ENCODE measurements at places on chromosomes 11 and 22.

DNA sequence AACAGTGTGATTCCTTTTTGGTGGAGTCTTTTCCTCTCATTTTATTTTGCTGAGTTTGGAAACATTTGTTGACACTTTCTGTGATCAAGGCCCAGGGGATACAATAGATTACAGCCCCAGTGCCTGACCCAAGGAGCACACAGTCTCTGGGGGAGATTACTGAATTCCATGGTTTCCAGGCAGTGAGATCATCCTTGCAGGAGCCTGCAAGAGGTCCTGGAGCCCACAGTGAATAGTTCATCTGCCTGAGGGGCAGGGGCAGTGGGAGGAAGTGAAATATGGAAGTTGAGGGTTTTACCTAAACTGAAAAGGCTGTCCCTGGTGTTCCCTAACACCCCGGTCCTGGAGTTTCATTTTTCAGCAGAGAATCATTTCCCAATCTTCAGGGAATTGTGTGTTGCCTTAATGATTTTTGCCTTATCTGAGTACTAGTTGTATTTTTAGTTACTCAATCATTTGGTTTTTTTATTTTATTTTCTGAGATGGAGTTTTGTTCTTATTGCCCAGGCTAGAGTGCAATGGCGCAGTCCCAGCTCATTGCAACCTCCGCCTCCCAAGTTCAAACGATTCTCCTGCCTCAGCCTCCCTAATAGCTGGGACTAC, 7.7 kb downstream of the CCS start:
- DNase-seq = no peak

GRCh38 chr11:75311858-75312288, 39.6 kb downstream of the ARRB1 start:
- DNase-seq = peak; percentile 24

DNA sequence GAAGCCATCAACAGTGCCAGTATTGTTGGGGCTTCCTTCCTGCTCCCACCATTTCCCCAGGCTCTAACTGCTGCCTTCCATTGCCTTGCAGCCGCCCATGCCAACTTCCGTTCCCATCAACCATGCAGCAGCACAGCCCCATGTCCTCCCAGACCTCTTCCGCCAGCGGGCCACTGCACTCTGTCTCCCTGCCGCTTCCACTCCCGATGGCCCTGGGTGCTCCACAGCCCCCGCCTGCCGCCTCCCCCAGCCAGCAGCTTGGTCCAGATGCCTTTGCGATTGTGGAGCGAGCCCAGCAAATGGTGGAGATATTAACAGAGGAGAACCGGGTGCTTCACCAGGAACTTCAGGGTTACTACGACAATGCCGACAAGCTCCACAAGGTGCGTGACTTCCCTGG, 53.3 kb downstream of the AMOTL1 start:
- no peak for DNase-seq

DNA sequence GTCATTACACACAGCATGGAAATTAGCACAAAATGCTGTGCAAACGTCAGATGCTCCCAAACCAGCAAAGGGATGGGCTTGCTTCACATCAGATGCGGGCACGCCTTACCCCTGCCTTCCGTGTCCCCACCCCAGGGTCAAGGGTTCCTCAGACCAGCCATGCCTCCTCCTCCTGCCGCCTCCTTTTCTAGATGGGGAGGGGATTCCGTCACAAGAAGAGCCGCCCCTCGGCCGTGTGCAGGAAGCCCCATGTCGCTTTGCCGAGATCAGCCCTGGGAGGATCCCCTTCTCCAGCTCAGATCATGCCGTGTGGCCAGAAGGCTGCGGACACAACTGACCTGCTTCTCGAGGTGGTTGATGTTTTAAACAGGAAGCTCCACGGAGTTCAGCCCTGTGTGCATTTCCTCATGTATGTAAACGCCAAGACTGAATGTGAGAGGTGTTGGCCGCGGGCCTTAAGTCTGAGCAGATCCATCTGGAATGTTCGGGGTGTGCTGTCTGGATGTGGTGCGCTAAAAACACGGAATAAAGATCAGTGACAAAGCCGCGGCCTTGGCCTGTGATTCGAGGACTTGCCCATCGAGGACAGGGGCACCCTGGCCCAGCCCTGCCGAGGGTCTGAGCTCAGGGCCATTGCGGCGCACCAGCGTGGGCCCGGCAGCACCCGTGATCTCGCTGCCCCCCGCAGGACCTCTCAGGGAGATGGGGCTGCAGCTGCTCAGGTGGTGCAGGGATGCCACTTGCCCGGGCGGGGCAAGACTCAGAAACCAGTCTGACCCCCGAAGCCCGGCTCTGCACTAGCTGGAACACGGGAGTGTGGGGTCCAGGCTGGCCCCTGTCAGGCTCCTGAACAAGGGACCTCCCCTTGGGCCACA, 412.9 kb downstream of the TBC1D22A start:
- DNase-seq = no peak
